SK-N-DZ (cell line): ENCODE measurements at places on chromosomes 2 and 18.
A peak's percentile ranks its signal among the peaks of the same experiment; 100 is the strongest.

- DNase-seq = no peak
These were observed 81.7 kb upstream of the NEUROD1 start for GRCh38 chr2:181762000-181762399.

DNA sequence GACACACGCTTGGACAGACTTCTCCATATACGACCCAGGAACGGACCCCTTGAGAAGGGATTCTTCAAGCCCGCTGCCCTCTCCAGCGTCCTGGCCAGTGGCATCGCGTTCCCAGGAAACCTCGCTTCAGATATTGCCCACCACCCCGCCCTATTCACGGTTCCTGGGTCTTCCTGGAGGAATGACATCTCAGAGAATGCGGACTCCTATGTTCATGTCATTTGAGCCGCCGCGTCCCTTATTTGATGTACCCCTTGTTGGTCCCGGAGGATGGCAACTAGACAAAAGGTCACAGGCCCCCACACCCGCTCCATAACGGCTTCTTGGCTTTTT lies 588 bp upstream of the CCDC93 start:
- peak; percentile 15 for DNase-seq

DNA sequence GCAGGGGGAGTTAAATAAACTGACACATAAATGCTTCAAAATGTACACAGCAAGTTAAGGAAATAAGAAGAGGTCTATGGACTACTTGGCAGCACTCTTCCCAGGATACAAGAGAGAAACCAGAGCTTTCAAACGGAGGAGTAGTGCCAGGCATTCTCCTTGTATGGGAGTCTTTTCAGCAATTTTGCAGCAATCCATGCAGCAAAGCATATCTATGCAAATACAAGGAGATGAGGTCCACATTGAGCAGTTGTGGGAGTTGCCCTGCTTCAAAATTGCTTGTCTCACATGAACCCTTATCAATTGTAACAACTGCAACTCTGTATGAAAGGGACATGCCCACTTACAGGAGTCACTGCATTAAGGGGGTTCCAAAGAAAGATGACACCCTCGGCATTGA lies 37.8 kb downstream of the SCN9A start:
- no peak for DNase-seq

DNA sequence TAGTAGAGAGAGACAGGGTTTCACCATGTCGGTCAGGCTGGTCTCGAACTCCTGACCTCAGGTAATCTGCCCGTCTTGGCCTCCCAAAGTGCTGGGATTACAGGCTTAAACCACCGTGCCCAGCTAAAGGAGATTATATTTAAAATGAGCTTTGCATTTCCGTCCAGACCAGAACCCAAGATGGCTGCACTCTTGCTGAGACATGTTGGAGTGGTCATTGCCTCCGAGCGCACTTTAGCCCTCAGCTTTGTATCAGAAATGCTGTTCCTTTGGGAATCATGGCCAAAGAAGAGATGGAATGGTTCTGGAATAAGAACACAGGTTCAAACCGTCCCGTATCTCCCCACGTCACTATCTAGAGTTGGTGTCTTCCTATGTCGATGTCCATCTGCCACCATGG lies 3.4 kb downstream of the UBXN2A start:
- no peak for DNase-seq

GRCh38 chr2:113376913-113377445 lies 60.5 kb upstream of the ZNG1B start:
- DNase-seq = no peak

- DNase-seq = no peak
These were observed 270.4 kb downstream of the TWIST2 start for GRCh38 chr2:239118264-239118663.

DNA sequence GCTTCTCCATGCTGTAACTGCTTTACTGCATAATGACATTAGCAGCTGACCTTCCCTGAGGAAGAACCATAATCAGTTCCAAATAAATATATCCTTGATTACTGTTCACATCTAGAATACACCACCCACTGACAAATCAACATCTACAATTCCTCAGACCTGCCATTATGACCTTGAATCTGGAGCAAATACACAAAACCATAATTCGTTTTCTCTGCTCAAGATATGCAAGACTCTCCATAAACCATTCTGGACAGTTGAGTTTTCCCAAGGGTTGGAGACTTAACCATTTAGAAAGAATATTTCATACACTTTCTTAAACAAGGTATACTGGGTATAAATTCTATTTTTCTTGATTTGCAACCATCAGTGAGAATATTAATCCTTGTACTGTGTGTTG lies 11.8 kb downstream of the C2orf76 start:
- no peak for DNase-seq

DNA sequence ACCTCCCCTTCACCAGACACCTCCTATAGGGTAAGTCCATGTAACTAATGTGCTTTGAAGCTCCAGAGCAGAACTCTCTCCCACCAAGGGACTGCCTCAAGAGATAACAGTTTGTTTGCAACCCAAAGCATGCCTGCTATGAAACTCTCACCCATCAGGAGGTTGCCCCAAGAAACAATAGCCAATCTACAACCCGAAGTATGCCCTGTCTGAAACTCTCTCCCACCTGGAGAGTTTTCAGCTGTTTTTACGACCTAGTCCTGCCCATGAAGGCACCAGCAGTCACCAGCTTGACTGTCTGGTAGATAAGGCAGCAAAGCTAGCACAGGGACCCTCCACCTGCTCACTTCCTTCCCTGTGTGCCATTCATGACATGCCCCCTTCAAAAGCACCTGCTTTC lies 533.9 kb upstream of the CRIM1 start:
- DNase-seq = no peak

GRCh38 chr2:219250049-219250781 lies 2.8 kb upstream of the TUBA4B start:
- DNase-seq = no peak

DNA sequence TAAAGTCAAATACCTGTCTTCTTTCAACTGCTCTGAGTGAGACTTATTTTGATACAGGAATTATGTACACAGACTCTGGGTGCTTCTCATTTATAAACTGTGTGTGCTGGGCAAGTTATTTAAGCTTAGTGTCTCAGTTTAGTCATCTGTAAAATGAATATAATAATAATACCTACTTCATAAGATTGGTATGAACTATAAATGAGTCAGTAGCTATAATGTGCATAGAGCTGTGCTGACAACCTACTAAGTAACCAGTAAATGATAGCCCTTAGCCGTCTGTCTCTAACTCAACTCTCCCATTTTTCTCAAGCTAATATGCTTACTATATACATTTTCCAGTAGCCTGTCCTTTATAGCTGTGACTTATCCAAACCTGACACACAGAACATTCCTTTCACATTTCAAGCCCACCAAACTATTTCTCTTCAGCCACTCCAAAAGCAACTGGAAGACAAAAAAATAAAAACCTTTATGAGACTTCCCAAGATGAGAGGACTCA lies 319.8 kb downstream of the ETAA1 start:
- DNase-seq = no peak

DNA sequence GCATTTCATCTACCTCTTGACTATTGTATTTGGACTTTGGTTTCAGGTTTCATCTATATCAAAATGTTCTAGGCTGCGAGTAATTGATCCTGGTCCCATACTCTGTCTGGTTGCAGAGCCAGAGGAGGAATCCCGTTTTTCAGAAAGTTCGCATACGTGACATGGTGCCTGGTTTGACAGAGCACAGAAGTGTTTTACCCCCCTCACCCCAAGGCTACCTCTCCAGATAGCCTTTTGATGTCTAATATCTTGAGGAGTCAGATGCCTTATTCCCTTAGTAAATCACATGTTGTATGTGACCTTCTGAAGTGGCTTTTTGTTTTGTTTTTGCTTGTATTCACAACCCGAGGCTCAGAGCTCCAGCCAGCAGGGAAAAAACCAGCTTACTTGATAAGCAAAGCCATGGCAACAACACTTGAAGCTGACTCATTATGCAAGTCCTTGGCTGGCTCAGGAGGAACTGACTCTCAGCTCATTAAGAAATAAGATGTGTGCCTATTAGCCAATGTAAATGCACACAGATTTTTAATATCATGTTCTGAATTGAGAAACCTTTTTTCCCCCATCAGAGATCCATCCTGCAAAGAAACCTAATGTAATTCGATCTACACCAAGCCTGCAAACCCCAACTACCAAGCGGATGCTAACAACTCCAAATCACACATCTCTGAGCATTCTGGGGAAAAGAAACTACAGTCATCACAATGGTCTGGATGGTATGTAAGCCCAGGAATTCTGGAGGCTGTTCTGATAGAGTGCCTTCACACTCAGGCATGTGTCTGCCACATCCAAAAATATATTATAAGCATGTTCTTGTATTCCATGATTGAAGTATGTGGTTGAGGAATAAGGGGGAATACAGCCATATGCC lies 41.4 kb downstream of the OXER1 start:
- no peak for DNase-seq

- DNase-seq = no peak
These were observed 146.5 kb upstream of the MGAT5 start for GRCh38 chr2:134107402-134107801.

- no peak for DNase-seq
These were observed 117.7 kb downstream of the RPIA start for GRCh38 chr2:88809216-88809615.

- DNase-seq = no peak
These were observed 51.5 kb upstream of the ITGB6 start for GRCh38 chr2:160251569-160251968.

DNA sequence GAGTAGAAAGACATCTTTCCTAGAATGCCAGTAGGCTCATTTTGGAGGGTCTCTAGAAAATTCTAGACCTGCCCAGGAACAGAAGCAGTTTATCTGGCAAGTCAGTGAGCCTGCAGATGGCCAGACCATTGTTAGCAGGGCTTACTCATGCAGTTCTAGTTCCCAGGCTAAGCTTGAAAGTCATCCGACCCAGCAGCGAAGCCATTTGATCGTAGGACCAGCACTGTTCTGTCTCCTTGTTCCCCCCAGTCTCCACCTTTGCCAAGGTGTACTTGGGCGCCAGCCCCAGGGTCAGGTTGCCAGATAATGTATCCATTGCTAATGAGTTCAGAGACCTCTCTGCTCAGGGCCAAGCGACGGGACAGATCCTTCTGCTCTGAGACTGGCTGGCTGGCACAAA lies 70.1 kb downstream of the EPAS1 start:
- no peak for DNase-seq

DNA sequence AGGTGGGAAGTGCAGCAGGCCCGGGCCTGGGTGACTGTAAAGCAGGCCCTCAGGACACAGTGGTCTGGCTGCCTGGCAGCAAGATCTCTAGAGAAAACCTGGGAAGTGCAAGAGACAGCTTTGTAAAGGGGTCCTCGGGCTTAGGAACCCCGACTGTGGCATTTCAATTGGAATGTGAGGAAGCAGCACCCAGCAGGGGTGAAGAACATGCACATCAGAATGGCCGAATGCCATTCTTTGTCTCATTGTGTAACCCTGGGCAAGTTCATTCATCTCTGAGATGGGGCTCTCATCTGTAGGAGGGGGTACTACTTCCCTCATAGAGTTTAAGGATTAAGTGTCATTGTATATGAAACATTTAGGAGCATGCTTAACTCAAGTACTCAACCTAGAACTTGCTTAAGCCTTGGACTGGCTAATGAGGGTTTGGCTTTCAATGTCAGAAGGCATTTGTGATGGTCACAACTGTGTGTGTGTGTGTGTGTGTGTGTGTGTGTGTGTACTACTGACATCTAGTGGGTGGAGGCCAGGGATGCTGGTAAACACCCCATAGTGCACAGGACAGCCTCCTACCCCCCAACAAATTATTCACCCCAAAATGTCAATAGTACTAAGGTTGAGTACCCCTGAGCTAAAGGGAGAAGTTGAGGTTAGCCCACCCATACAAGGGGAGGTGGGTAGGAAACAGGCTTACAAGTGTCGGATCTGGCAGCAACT lies 29.3 kb downstream of the MEX3C start:
- no peak for DNase-seq

GRCh38 chr2:222943820-222944219 lies 83.0 kb downstream of the ACSL3 start:
- no peak for DNase-seq

- no peak for DNase-seq
These were observed 61.4 kb upstream of the ASAP2 start for GRCh38 chr2:9145109-9145751.

DNA sequence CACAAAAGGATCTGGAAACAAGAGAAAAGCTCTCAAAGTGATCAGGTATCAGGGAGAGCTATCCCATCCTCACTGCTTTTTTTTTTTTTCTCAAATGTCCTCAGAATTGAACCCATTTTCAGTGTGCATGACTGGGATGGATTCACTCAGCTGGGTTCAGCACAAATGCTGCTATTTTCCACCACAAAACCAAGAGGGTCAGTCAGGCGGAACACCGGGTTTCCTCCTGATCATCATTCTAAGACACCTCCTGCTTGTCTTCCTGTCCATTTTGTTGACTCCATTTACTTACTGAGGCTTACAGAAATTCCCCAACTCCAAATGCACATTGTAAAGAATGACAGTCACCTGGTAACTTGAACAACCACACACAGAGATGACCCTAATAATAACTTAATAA lies 39.9 kb downstream of the CYRIA start:
- DNase-seq = no peak

DNA sequence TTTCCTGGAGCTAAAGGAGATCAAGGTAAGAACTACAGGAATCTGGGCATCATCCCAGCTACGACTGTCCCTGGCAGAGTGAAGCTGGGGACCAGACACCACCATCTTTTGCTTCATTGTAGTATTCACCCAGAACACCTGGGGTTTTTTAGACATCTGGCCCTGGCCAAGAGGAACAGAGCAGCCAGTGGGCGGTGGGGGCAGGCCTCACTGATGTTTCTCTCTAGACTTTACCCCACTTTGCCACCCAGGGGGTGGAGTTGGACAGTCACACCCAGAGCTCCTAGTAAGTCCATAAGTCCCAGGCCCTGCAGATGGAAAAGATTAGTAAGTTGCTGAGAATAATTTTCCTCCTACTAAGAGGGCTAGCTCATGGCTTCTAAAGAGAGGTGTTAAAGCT lies 39.6 kb downstream of the MARCO start:
- no peak for DNase-seq

DNA sequence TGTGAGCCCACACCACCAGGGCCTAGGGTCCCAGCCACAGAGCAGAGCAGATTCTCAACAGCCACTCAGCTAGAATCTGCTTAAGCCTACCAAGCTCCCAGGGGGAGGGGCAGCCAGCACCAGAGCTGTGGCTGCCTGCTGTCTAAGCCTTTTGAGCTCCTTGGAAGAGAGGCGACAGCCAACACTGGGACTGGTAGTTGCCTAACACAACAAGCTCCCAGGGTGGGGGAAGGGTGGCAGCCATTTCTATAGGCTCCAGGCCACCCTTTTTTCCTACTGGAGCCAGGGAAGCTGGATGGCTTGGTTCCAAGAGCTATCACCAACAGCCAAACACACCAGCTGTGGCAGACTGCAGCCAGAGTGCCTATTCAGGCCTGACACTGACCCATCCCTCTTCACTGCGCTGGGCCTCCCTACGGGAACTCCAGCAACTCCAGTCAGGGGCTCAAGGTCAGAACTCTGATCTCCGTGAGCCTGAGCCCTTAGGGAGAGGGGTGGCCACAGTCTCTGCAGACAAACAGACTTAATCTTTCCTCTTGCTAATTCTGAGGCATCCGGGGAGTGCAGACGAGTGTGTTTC lies 1824.3 kb upstream of the CELF4 start:
- peak; percentile 9 for DNase-seq

GRCh38 chr2:100630473-100630977 lies 67.7 kb downstream of the PDCL3 start:
- DNase-seq = no peak

- DNase-seq = no peak
These were observed 63.1 kb downstream of the TNS1 start for GRCh38 chr2:217939629-217940245.
